ENCODE measurements at places on chromosomes 13 and 19.

GRCh38 chr13:60986301-60986700 lies 429.3 kb downstream of the PCDH20 start:
- DNase-seq: no peak

- DNase-seq: no peak
Observed at GRCh38 chr13:93147946-93148345, 78.7 kb upstream of the GPC6 start.

GRCh38 chr19:17687857-17688784 lies at the start of gene UNC13A:
TSS of gene UNC13A (minus strand) at chr19:17688354. CDS start at chr19:17688199, 155 bp downstream.
- DNase-seq: no peak

GRCh38 chr19:35585848-35586247 lies at the start of gene PMIS2:
TSS of gene PMIS2 (plus strand) at chr19:35586173. CDS start at chr19:35586260, 87 bp downstream.
- no peak for DNase-seq

DNA sequence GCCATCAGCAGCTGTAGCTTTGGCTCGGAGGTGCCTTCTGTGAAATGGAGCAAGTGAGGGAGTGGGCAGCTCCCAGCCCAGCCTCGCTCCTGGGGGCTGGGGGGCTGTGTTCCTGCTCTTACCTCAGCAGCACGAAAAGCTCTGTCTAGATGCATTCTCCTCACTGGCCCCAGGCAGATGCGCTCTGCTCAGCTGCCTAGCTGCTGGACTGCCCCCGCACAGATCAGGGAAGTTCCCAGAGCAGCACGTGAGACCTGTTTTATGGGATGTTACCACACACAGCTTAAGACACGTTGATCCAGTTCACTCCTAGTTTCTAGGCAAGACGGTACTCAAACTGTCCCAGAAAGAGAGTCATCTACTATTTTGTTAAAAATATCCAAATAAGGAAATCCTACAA lies 13.6 kb downstream of the LCP1 start:
- no peak for DNase-seq

GRCh38 chr13:23870356-23871140 lies 18.7 kb downstream of the MIPEP start:
- DNase-seq: no peak

Measured in GM04504 (cell line).